ENCODE measurements at places on chromosomes 6 and 20.

DNA sequence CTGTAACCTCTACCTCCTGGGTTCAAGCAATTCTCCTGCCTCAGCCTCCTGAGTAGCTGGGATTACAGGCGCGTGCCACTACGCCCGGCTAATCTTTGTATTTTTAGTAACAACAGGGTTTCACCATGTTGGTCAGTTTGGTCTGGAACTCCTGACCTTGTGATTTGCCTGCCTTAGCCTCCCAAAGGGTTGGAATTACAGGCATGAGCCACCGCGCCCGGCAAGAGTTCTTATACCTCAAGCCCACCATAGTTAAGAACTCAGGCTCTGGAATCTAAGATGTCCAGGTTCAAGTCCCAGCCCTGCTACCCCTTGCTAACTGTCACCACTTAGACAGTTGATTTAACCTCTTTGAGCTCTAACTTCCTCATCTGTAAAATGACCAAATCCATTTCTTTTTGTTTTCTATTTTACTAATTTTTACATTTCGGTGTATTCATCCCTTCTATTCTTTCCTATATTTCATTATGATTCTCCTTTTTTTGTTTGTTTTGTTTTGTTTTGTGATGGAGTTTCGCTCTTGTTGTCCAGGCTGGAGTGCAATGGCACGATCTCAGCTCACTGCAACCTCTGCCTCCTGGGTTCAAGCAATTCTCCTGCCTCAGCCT, 104.8 kb upstream of the ZNF217 start:
- DNase-seq, result no peak

GRCh38 chr20:1820138-1821079, 74.8 kb upstream of the SIRPA start:
- DNase-seq, result no peak

DNA sequence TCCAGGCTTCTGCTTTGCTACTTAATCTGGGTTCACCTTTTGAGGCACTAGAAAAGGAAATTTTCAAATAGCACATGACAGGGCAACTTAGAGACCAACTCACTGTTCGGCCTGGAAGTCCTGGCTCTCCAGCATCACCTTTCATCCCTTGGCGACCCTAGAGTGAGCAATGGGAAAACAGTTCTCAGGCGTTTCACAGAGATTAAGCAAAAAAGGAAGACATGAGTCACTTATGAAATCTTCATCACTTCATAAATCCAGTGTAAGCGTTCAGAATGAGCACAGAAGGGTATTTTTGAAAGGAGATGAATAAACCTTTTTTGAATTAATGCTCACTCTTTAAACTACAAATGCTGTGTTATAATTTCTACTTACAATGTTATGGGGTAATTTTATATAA, 104.0 kb downstream of the COL12A1 start:
- no peak for DNase-seq

GRCh38 chr6:89970609-89971337, 76.5 kb downstream of the GJA10 start:
- DNase-seq, result peak; percentile 80

GRCh38 chr20:34888468-34888867, 12.1 kb downstream of the ACSS2 start:
- no peak for DNase-seq

GRCh38 chr6:1143655-1144054, 168.2 kb upstream of the FOXQ1 start:
- DNase-seq, result no peak

GRCh38 chr6:27791182-27791943, 120.8 kb downstream of the OR2B2 start:
- peak; percentile 81 for DNase-seq

DNA sequence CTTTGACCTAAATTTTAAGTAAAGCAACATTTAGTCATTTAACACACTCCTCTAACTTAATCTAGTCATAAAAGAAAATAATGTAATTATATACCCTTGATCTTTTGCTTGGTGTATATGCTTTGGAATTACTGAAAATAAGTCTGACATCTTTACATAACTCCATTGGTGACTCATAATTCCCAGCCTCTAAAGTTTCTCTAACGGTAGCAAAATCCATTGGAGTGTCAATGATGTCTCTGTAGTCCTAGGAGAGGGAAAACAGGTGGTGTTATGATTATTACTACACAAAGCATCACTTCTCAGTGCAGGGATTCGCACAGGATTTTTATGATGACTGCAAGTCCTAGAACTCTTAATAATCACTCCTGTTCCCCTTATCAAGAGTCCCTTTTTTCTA, 80.2 kb downstream of the IRAK1BP1 start:
- no peak for DNase-seq

DNA sequence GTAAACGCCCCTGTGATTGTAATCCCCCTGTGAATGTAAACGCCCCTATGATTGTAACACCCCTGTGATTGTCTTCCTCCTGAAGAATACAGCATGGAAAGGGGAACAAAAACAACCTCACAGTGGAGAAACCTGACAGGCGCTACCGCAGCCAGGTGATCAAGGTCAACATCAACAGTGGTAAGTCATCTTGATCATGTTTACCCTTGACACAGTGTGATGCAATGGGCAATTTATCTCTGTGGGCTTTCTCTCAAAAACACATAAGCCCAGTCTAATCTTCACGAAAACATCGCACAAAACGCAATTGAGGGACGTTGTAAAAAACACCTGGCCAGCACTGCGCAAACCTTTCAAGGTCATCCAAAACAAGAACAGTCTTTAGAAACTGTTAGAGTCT, 277.2 kb downstream of the PRKN start:
- no peak for DNase-seq

- no peak for DNase-seq
Observed at GRCh38 chr6:30184417-30185031, 21.2 kb downstream of the TRIM15 start.

GRCh38 chr20:5864873-5865587, 85.3 kb downstream of the TRMT6 start:
- DNase-seq, result no peak

- DNase-seq, result no peak
Observed at GRCh38 chr20:57860576-57860975, 150.8 kb upstream of the PMEPA1 start.

- DNase-seq, result no peak
Observed at GRCh38 chr6:33947916-33948594, 144.3 kb upstream of the MLN start.

DNA sequence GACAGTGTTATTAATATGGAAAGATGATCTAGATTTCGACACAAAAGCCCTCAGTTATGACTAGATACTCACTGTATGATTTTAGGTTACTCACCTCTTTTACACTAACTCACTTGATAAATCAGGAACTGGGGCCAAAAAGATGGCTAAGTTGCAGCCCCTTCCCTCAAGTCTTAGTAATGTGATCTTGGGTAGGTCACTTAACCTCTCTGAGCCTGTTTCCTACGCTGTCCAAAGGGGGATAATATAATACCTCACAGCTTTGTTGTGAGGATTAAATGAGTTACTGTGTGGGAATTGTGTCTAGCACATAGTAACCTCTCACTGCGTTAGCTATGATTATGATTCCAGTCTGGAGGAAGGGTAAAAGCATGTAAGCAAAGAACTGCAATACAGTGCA, 1.3 kb downstream of the TTI1 start:
- DNase-seq, result no peak

DNA sequence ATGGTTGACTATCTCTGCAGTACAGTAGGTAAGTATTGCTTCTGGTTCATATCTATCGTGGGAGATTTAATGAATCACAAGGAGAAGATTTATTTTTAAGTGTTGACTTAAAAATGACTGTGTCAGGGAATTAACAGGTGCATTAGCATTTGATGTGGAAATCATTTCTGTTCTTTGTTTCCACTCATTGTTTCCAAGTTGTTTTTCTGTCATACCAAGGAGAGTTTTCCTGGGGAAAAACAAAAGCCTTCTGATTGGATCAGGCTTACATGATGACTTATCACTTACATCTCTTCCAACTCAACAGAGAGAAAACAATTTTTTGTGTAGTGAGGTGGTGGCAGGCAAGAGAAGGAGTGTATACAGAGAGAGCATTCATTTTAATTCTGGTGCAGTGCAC, 686.4 kb downstream of the HTR1B start:
- no peak for DNase-seq

DNA sequence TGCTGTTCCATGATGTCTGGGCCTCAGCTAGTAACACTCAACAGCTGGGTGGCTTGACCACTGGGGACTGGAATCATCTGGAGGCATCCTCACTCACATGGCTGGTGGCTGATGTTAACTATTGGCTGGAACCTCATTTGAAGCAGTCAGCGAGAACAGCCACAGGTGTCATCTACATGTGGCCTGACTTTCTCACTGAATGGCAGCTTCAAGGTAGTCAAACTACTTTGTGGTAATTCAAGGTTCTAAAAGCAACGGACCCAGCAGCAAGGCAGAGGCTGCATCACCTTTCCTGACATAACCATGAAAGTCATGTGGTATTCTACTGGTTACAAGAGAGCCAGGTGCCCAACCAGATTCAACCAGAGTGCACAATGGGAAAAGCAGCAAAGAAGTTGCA, 115.9 kb upstream of the DST start:
- DNase-seq, result no peak

DNA sequence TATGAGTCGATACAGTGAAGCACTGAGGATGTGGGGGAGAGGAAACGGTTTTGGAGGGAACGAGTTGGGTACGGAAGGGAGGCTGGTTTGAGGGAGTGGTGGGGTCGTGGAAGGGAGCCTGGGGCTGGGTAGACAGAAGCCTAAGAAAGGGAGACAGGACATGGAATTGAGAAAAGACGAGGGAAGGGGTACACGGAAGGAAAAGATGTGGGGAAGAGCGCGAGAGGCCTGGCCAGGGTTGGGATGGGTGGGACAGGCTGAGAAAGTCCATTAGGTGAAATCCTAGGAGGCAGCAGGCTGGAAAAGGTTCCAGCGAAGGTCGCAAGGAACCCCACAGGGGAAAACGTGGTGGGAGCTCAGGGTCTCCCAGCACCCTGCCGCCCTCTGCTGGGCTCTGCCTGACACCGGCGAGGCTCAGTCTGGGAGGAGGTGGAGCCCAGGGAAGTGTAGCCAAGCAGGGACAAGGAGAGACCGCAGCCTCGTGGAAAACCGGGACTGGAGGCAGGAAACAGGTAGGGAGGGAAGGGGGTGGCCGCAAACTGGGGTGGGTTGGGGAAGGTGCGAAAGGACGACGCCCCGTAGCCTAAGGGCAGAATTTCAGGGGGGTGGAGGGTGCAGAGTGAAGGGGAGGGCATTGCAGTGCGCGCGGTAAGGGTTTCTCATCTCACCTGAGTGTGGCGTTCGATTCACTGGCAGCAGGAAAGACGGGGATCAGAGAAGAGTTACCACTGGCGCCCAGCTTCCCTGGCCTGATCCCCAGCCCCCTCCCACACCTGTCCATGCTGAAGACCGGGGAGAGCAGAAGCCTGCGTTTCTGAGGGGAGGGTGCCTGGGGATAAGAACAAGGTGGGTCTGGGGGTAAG, 4.3 kb downstream of the GABBR1 start:
- peak; percentile 84 for DNase-seq

DNA sequence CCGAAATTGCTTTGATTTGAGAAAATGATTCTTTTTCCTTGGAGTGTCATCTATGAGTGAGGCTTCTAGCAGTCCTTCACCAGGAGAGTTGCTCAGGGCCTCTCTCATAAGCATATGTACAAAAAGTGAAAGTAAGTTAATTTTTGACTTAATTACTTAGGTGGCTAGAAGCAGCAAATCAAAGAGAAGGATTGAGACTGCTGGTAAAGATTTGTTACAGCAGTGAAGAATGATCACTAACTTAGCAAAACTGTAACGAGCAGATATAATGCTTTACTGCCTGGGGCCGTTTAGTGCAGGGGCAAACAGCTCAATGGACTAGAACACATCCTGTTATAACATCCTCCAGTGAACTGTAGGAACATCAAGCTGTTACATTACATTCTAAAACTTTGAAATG, 167.8 kb upstream of the RIPOR2 start:
- DNase-seq, result no peak

GRCh38 chr6:31681135-31681671, 336 bp upstream of the LY6G5C start:
- peak; percentile 56 for DNase-seq

Data from NCI-H2081 (cell line).